Central memory CD4-positive, alpha-beta T cell (primary cell): ENCODE measurements at places on chromosomes 12 and 14.
A peak's percentile ranks its signal among the peaks of the same experiment; 100 is the strongest.

DNA sequence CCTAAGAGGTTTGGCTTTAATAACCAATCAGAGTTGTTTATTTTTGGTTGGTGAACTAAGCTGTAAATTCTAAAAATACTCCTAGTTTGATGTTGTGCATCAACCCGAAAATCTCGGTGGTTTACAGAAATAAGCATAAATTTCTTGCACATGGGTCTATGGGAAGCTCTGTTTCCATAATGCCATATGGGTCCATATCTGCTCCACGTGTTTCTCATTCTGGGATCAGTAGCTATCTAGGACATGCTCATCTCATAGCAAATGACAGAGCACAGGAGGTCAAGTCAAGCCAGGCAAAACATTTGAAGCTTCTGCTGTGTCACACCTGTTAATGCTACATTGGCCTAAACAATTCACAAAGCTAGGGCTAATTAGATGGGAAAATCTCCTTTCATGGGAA, 23.1 kb downstream of the NUP37 start:
- no peak for DNase-seq

DNA sequence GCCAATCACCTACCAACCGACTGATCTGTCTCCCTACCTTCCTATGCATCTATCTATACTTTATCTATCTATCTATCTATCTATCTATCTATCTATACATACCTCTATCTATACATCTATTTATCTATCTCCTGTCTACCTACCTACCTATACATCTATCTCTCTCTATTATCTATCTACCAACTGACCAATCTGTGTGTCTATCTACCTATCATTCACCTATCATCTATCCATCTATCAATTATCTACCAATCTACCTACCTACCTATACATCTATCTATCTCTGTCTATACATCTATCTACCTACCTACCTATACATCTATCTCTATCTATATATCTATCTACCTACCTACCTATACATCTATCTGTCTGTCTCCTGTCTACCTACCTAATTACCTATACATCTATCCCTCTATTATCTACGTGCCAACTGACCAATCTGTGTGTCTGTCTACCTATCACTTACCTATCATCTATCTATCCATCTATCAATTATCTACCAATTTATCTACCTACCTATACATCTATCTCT, 3.5 kb downstream of the DNAH10 start:
- no peak for DNase-seq

DNA sequence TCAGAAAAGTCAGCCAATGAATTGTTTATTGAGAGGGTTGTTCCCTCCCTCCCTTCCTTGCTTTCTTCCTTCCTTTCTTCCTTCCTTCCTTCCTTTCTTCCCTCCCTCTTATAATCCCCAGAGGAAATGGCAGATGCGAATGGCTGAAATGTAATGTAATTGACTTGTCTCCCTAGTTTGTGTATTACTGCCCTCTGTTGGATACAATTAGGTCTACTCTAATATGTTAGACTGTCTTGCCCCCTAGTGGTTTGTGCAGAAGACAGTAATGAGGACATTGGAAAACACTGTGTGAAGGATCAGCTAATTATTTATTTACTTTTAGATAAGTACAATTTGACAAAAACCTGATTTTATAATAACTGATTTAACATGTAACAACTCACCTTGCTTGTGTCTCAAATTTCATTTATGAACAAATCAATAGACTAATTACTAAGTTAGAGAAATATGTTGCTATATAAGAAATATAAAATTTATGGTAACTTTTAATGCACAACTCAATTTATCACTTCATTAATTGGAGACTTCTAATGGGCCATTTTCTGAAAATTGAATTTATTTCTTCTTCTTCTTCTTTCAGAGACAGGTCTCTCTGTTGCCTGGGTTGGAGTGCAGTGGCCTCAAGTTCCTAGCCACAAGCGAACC, 229.8 kb upstream of the LRIG3 start:
- peak; percentile 2 for DNase-seq

GRCh38 chr12:63228853-63229252, 77.9 kb upstream of the AVPR1A start:
- DNase-seq: no peak

GRCh38 chr14:83021323-83021722, 1487.7 kb upstream of the SEL1L start:
- DNase-seq: no peak
